Muscle of arm (tissue), 14 donors: ENCODE measurements at places on chromosomes 13 and 19.
A peak's percentile ranks its signal among the peaks of the same experiment; 100 is the strongest.

- DNase-seq = no peak
These were observed 427.4 kb downstream of the NDFIP2 start for GRCh38 chr13:79908381-79908780.

GRCh38 chr13:66860878-66861417 is 369.2 kb downstream of the PCDH9 start:
- no peak for DNase-seq

DNA sequence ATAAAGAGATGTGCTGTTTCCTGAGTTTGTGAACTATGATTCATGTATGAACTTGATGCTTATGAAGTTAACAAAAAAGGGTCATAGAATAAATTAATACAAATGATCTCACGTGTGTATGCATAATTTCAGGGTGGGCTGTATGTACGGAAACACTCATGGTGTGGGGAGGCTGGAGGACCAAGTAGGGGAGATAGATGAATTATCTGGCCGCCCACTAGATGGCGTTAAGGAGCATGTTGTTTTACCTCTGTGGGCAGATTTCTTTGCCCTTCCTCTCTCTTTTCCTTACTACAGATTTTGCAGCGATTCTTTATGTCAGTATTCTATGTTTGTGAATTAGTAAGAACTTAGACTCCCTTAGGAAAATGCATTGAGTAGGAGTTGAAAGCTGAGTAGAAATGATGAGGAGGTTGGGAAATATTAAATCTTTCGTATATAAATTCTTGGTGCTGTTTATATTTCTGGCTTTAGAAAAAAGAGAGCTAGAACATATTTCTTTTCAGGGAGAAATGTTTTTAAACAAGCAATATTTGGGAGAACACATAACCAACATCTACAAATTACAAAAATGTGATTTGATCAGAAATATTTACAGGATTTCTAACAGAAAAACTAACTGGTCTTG is 47.4 kb upstream of the TMTC4 start:
- peak; percentile 27 for DNase-seq

DNA sequence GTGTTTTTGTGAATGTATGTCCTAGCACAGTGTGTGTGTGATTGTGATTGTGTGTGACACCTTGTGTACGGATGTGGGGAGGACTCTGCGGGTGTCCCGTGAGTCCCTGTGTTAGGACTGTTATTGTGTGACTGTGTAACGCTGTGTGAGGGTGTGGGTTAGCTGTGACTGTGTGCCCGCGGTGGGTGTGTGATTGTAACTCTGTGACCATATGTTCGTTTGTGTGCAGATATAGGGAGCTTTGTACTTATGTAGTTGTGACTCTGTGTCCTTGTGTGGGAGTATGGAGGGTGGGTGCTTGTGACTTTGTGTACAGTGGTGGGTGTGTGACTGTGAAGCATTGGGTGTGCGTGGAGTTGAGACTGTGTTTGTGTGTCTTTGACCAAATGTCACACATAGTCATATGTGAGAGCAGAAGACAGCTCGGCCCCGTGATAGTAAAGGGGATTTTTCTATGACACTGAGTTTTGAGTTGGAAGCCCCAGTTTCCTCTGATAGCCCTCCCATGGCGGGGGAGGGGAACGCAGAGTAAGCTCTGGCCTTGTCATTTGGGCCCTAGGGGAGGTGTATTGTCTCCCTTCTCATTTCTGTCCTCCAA is 949 bp upstream of the ZNF260 start:
- DNase-seq = no peak

DNA sequence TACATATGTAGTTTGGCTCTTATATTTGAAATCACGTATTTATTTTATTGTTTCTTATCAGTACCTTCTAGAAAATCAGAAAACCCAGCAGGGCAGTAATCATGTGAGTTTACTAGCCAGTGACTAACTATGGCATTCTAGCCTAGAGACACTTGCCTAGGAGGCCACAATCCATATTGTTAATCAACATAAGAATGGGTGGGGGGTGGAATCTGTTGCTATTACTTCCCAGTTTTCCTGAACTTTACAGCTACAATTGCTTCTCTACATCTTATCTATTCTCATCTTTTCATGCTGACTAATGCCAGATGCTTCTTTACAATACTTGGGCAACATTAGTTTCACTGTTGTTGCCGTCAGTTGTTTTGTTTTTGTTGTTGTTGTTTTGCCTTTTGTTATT is 18.7 kb upstream of the ATXN8OS start:
- no peak for DNase-seq

GRCh38 chr13:99206873-99207272 is 6.2 kb downstream of the UBAC2 start:
- no peak for DNase-seq

DNA sequence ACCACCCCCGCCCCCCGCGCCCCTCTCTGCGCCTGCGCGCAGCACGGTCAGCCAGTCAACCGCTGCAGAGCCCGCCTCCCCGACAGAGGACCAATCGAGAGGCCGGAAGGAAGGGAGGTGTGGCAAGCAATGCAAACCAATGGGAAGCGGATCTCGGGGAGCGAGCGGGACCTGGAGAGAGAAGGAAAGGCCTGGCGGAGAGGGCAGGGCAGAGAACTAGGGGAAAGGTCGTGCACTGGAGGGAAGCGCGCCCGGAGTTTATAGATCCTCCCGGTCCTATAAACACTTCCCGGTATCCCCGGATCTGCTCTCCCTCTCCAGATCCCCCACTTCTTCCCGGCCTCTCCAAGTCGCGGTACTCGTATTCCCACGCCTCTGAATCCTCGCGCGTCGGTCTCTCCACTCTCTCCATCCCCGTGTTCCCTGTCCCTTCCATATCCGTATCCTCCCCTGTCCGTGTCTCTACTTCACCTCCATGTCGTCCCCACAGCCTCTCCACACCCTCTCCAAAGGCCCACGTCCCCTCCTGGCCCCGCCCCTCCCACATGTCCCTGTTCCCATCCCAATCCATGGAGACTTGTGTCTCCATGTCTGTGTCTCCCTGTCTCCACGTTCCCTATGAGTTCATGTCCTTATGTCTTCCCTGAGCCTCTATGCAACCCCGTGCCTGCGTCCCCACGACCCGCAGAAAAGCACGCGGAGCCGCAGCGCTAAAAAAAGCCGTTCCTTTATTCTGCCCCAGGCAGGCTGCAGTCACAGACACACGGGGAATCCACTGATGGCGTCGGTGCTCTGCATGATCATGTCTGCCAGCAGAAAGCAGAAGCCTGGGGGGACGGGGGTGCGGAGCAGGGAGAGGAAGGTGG is 434 bp upstream of the ETFB start:
- DNase-seq = peak; percentile 97

DNA sequence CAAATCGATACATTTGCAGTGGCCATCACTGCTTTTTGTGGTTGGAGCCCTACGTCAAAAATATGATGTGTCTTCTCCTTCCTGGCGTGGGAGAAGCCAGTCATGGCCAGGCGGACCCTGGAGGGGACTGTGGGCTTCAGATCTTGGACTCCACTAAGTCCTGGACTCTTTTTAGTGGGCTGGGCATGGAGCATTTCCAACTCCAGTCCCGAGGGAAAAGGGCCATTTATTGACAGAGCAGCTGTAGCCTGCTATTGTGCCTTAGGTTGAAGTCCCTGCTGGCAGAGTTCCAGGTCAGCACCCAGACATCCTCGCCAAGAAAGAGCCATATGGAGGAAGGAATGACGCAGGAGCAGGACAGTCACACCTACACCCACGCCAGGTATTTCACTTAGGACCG is 179.2 kb upstream of the ZNF507 start:
- DNase-seq = no peak

DNA sequence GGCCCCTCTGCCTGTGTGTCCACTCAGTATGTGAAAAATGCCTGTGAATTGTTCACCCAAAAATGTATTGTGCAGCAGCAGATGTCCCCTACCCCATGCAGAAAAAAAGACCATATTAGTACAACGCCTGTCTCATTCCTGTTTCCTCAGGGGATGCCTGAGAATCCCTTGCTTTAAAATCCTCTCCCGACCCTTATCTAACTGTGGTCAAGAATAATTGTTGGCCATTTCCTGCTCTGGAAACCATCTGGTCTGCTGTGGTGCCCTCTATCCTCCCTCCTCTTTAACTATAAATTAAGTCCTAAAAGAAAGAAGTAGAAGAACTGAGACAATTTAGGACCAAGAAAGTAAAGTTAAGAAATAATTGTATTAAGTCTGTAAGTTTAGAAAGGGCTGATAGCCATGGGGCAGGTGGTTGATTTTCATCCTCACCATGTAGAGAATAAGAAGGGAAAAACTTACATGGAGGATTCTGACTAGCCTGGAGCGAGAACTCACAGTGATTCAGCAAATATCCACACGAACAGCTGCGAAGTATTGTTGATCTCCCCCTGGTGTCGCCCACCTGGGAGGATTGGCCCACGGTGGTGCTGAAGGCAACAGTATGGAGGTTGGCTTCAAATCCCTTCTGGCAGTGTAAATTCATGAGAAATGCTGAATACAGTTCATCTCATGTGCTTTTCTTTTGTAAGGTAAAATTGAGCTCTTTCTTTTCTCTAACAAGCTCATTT is 85.6 kb downstream of the COL4A2 start:
- DNase-seq = no peak

GRCh38 chr13:30619731-30620130 is 2.0 kb downstream of the USPL1 start:
- no peak for DNase-seq

DNA sequence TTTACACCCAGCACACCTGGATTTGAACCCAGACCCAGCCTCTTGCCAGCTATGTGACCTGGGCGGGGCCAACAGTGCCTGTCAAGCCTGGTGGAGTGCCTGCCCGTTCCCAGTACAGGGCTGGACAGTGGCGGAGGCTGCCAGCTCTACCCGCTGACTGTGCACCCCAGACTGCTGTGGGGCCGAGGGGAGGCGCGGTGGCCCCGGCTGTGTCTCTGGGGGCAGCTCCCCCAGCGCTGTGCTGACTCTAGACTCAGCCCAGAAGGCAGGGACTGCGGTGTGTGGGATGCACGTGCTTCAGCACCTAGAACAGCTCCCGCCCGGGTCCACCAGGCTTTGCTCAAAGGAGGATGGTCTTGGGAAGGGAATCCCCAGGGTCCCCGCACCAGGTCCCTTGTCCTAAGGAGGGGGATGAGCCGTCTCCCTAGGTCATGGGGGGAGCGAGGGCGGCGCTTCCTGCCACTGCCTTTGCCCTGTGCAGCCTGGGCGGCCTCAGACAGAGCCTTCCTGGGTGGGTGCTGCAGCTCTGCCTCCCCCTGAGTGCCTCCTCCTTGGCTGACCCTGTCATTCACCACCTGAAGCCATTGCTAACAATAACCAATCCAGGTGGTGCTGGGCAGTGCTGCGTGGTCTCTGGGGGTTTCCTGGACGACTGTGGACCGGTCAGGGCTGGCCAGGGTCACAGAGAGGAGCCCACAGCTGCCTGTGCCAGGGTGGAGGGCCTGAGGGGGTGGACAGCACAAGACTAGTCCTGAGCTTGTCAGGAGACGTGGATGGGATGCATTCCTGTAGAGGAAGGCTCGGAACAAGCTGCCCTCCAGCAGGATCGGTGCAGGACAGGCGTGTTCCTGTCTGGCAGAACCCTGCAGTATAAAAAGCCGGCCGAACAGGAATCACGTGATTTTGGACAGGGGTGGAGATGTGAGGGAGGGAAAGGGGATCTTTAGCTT is 18.6 kb downstream of the TMEM255B start:
- no peak for DNase-seq

- no peak for DNase-seq
These were observed 27.7 kb downstream of the EFNB2 start for GRCh38 chr13:106507560-106508274.

- no peak for DNase-seq
These were observed 95.0 kb downstream of the LIG4 start for GRCh38 chr13:108120302-108120701.

DNA sequence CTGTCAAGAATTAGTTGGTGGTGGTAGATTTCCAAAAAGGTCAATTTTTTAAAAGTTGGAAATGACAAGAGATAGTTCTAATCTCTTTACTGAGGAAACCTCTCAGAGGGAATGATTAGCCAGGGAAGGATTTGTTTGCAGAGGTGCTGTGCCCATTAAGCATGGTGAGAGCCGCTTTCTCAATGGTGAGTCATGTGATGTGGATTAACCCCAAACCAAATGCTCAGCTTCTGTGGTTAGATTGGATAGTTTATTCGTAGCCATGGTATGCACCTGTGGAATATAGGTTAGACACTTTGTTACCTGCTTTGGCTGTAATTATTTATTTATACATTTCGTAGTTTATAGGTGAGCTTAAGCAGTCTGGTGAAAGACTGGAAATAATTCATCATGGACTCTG is 7.1 kb downstream of the HNRNPM start:
- no peak for DNase-seq

- DNase-seq = no peak
These were observed 14.5 kb downstream of the ERFL start for GRCh38 chr19:41913538-41914423.

DNA sequence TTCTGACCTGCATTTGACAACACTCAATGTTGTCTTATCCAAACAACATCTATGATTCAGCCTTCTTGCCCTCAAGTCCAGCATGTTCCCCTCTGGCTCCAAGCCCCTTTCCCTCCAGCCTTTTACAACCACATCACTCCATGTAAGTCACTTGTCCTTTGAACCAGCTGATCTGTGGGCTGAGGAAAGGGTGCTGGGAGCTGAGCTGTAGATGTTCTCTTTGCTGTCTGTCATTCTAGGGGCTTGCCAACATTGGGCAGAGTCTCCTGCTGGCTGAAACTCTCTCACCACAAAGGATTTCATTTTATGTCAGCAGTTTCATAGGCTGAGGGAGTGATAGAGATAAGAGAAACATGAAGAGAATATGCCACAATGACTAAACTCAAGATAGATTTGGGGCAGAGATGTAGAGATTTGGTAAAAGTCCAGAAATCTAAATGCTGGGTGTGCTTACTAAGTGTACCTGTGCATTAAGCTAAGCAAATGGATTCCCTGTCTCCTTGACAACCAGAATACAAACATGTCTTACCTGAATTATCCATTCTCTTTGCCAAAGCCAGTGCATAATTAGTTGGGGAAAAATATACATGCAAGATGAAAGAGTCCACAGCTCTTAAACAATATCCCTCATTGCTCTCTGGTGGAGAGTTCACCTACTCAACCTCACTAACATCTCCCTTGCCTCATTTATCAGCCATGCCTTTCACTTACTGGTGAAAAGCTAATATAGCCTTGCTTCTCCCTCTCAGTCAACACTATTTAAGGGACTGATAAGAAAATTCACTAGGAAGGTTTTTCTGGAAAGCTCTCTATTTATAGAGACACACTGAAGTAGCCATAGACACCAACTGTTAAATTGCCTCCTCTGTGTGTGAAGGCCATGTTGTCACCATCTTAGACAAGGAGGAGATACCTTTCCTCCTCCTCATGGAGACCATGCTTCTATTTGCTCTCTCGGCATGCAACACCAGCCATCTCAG is 175.5 kb upstream of the SERP2 start:
- DNase-seq = no peak
